ENCODE measurements at places on chromosomes 2 and 18.

DNA sequence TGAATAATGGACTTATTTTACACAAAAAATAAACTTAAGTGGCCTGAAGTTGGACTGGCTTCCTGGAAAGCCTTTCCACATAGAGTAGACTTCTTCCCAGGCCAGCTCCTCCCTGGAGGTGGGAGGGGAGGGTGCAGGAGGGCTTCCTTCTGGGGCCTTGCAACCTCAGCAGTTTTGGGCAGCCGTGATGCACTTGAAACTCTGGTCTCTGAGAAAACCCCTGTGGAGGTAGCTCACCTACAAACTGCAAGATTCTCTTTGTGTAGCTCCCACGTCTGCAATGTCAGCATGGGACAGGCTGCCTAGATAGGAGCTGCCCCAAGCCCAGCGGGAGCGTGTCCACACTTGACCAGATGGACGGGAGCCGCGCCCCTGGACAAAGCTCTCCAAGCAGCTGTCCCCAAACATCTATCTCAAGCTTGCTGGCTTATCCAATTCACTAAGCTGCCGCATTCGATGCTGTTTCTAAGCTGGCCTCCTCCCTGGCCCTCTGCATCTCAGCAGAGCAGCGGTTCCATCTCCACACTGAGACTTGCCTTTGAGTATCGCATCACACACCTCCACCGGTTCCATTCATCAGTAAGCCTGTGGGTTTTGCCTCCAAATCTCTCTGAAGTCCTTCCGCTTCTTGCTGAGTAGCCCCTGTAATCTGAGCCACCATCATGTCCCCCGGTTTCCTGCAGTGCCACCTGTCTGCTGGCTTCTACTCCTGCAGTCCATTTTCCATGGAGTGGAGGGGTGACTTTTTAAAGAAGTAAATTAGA lies 1.6 kb upstream of the LPIN1 start:
- peak; percentile 39 for DNase-seq

DNA sequence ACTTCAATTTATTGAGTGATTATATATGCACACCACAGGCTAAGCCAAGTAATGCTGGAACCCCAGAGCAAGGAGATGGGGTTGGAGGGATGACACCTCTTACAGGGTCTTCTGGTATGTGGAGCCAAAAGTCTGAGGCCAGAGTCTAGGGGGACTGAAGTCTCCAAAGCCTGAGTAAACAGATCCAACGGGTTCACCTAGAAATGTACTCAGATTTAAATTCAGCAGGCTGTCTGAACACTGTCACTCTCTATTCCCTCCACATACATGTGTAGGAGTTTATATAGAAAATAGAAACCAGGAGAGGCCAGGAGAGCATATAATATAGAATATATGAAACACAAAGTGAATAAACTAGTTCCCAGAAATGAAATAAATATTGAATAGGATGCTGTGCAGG lies 76.1 kb downstream of the PPP1R1C start:
- no peak for DNase-seq

DNA sequence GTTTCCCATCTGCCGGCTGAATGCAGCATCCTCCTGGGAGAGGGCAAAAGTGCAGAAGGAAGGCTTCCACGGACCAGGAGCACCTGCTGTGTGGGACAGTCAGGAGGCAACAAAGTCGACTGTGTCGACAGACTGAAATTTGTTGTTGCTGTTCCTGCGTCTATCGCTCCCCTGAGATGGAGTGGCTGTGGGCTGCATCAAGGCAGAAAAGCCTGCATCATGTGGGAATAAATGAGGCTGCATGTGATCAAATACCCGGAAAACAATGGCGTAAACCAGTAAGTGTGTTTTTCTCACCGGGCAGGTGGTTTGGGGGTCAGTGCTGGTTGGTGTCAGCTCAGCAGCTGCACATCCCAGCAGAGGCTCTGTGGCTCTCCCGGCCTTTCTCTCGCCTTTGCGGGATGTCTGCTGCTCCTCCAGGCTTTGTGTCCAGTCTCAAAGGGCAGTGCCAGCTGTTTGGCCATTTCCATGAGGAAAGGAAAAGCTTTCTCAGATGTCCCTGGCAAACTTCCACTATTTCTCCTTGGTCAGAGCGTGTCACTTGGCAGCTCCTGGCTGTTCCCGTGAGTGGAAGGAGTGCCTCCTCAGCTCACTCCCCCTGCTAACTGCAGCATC lies 262.4 kb downstream of the NDUFA10 start:
- no peak for DNase-seq

GRCh38 chr2:113012436-113013335 lies 7.4 kb downstream of the IL36A start:
- DNase-seq = peak; percentile 14

- DNase-seq = no peak
These were observed 124.8 kb downstream of the LTBP1 start for GRCh38 chr2:33071591-33071990.

Measured in Calu3 (cell line).